ENCODE measurements at places on chromosomes 11 and 22. TPM values are rescaled to one million over a fixed set of nuclear protein-coding genes. Genes with fewer than 3 reads are reported as not detected.

PTPN5 gene
- total RNA-seq, result 0.59 TPM

RAG2 gene
- not detected for total RNA-seq

APOL3 gene
- total RNA-seq, result 101 TPM

TXNRD2 gene
- 13.8 TPM for total RNA-seq

HSPB2 gene
- total RNA-seq, result 0.98 TPM

KCNK4 gene
- total RNA-seq, result 2.3 TPM

APOL2 gene
- 112 TPM for total RNA-seq

GAB4 gene
- total RNA-seq, result not detected

PKNOX2 gene
- total RNA-seq, result 0.32 TPM

Data from breast epithelium (tissue), 4 donors.